ENCODE measurements at places on chromosomes 3 and 15.

- no peak for DNase-seq
Observed at GRCh38 chr3:141915016-141915415, 38.6 kb downstream of the ATP1B3 start.

DNA sequence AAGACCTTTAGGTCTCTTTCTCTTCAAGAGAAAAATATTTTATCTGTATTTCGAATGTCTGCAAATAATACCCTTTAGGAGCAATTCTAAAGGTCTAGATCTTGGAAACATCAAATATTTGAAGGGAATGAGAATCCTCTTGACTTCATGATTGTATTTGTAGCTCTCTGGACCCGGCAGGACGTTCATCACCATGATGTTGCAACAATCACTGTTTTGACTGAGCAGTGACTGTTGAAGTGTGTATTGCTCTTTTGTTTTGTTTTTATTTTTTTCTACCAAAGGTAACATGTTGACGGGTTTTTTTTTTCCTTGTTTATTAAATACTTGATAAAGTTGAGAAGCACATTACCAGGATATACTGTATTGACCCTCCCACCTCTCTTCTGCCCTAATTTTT is 55.3 kb upstream of the CCR4 start:
- DNase-seq: no peak

- DNase-seq: no peak
Observed at GRCh38 chr3:12405432-12406272, 78.6 kb upstream of the TSEN2 start.

DNA sequence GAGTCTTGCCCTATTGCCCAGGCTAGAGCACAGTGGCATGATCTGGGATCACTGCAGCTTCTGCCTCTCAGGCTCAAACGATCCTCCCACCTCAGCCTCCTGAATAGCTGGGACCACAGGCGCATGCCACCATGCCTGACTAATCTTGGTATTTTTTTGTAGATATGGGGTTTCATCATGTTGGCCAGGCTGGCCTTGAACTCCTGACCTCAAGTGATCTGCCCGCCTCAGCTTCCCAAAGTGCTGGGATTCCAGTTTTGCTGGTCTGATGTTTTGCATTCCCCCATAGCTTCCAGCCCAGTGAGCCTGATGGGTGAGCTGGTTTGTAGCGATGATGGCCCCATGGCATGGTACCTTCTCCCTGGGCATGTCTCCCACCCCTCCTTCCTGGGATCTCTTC is 4.7 kb upstream of the MESP1 start:
- no peak for DNase-seq

GRCh38 chr15:37137221-37137620 is 36.9 kb upstream of the MEIS2 start:
- no peak for DNase-seq

GRCh38 chr3:123378409-123378915 is 70.4 kb downstream of the ADCY5 start:
- DNase-seq: no peak

DNA sequence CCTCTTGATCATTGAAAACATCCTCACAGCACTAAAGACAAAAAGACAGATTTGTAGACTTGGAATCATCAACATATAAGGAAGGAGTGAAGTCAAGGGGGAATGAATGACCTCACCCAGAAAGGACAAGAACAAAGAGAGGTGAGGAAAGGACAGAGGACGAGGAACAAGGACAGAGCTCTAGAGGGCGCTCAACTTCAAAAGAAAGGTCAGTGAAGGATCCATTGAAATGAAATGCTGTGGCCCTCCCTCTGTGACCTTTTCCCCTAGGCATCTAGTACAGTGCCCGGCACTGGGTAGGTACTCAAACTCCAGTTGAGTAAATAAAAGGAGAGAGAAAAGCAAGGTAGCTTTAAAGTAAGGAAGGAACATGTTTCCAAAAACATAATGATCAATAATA is 2.6 kb downstream of the ATP8B4 start:
- DNase-seq: no peak

DNA sequence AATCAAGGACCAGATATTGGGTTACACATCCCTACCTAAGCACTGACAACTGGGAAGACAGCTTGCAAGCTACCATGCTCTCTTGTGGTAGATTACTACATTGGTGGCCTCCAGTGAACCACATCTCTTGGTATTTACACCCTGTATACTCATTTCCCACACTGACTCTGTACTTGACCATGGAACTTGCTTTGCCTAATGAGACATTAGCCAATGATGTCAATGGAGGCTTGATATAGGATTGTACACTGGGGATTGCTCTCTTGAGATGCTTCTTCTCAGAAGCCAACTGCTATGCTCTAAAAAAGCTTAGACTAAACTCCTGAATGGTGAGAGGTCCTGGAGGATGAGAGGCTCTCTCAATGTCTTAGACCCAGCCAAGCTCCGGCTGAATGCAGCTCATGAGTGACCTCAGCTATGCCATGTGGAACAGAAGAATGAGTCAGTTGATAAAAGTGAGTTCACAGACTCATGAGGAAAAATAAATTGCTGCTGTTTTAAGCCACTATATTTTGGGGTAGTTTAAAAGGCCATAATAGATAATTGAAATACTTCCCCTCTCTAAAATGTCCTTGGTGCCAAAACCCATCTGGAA is 61.5 kb upstream of the GALNT15 start:
- DNase-seq: no peak

DNA sequence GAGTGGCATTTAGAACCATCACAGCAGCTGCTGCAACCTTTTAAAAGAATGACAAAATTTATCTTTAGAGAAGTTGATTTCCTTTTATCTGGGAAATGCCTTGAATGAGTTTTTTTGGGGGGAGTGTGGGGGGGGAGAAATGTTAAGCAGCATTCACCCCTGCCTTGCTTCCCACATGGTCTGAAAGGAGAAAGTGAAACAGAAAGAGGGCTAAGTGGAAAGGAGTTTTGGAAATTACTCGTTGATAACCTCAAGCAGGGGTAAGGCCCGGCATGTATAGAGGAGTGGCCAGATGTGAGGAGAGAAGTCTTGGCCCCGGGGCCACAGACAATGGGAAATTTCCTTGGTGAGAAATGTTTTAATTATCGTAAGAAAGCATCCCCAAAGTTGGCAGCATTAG is 23.5 kb downstream of the B3GALNT1 start:
- DNase-seq: no peak

DNA sequence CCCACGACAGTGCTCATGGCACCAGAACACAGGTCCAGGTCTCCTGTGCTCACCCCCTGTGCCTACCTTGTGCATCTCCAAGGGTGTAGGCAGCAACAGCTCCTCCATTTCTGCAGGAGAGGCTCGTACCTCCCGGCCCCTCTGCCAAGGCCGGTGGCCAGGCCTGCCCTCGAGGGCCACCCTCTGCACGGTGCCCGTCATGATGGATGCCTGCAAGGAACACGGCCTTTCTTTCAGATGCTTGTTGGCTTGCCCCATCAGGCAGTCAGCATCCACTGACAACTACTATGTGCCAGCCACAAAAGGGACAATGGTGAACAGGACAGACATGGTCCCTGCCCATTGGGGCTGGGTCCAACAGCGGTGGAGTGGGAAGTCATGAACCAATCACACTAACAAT is 43.8 kb downstream of the GRIP2 start:
- no peak for DNase-seq

DNA sequence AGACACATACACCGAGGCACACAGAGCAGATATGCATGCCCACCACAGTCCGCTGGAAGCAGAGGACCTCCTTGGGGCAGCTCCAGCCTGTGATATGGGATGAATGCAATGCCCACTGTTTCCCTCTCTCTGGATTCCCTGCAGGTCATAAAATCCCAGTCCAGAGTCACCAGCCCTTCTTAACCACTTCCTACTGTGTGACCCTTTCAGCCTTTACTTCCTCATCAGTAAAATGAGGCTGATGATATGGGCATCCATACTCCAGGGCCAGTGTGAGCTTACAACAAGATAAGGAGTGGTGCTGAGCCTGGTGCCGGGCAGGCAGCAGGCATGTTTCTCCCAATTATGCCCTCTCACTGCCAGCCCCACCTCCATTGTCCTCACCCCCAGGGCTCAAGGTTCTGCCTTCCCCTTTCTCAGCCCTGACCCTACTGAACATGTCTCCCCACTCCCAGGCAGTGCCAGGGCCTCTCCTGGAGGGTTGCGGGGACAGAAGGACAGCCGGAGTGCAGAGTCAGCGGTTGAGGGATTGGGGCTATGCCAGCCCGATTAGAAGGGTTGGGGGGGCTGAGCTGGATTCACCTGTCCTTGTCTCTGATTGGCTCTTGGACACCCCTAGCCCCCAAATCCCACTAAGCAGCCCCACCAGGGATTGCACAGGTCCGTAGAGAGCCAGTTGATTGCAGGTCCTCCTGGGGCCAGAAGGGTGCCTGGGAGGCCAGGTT is at the start of gene GNAT1:
GNAT1 (plus strand) TSS at position 675 of the 725 bp plus-strand sequence. CDS start 116 bp downstream, outside the sequence.
- DNase-seq: no peak

DNA sequence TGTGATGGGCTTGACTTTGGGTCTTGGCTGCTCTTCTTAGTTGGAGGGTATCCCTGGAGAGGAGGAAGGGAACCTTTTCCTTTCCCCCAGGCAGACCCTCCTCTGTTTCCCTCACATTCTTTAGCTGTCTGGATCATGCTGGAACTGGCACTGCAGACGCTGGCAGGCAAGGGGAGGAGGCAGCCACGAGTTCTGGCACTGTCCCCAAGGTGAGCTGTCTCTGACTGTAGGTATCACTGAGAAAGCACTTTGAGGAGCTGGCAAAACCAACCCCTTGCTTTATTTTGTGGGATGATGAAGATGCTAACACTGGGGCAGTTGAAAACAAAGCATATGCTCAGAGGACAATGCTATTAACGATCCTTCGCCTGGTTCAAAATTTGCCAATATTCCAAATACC is 175.0 kb downstream of the SOX2 start:
- no peak for DNase-seq

DNA sequence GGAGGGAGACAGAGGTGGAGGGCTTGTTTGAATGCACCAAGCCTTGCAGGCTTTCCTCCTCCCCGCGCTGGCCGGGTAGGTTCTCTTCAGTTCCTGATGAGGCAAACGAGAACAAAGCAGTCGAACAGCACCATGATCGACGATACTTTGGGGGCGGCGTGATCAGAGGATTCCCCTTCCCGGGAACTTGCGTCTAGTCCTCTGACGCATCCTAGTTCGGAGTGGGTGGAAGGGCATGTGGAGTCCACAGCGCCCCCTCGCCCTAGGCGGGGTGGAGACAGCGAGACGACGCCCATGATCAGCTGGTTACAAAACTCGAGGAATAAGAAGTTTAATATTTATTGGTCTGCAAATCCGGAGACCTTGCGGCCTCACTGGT is 452 bp upstream of the SV2B start:
- DNase-seq: no peak

DNA sequence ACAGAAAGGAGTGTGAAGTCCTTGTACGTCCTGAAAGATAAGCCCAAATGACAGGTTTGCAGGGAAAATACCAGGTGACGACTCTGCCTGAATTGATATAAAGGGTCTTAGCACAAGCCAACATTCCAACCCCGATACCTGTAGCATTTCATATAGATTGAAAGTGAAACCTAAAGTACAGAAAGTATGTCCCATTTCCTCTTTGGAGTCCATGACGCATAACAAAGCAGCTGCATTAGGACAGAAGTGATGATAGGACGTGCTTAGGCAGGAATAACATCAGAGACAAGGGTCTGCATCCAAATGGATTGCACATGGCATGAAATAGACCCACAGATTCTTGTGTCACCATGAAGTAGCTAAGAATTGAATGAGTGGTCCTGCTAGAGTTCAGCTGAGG is 187.0 kb upstream of the ROBO1 start:
- no peak for DNase-seq

GRCh38 chr3:50163572-50164455 is 8.7 kb downstream of the SEMA3F start:
- DNase-seq: no peak

DNA sequence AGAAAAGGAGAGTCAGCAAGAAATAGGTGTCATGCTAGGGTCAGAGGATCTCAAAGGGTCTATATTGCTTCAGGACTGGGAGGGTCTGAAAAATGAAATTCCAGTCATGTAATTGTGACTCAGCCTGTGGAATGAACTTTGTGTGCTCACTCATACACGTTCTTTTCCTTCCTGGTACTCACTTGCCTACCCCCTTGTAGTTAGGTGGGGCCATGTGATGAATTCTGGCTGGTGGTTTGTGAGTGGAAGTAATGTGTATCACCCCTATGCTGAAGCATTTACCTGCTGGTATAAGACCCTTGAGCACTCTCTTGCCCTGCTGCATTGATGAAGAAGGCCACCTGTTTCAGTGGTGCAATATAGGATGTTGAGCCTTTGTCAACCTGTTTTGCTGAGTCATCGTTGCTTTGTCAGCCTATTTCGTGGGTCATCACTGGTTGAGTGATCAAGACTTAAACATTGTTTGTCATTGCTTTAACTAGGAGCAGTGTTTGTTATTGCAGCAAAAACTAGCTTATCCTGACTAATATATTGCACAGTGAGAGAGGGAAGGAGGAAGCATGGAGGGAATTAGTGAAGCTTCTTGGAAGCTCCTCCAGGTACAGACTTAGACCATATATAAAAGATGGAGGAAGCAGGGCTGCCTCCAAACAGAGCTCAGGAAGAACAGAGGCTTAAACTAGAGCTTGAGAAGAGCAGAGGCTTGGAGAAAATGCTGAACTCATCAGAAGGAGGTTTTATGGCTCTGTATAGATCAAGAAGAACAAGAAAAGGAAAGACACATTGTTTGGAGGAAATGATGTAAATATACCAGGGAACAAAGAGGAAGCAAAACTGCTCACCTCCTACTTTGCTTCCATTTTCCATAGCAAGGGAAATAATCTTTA is 28.9 kb downstream of the TLNRD1 start:
- no peak for DNase-seq

- DNase-seq: no peak
Observed at GRCh38 chr3:31011380-31011779, 116.9 kb upstream of the GADL1 start.

- no peak for DNase-seq
Observed at GRCh38 chr15:41862515-41863116, 24.0 kb downstream of the PLA2G4B start.

DNA sequence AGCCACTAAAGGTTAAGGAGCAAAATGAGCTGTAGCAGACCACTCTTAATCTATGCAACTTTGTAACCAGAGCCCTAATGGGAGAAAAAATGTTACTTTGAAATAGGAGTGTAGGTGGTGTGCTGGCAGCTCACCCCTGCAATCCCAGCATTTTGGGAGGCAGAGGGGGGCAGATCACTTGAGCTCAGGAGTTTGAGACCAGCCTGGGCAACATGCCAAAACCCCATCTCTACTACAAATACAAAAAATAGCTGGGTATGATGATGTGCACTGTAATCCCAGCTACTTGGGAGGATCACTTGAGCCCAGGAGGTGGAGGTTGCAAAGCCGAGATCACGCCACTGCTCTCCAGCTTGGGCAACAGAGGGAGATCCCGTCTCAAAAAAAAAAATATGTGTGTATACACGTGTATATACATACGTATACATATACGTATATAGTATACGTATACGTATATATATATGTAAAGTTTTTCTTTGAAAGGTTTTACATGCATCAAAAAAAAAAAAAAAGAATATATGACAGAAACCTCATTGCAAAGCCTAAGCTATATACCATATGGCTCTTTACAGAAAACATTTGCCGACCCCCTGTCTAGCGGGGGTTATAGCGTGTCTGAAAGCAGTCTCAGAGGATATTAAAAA is 15.7 kb downstream of the CAPN7 start:
- DNase-seq: no peak
